Prostate gland (tissue), 2 donors: ENCODE measurements at places on chromosomes 5 and 9.

DNA sequence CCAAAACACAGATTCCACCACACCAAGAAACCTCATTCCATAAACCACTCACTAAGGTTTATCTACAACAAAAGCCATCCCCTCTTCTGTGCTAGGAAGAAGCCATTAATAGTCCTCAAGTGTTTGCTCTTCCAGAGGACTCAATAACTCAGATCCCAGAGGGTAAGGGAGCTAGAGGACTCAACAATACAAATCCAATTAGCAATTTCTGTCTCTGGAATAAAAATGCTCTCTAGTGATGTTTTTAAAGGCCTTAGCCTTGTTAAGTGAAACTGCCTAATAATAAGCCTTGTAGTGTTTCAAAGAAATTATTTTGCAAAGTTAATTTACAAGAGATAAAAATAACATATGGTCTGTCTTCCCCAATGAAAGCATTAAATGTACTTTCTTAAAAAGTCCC lies 942.4 kb downstream of the CDH12 start:
- DNase-seq = no peak

DNA sequence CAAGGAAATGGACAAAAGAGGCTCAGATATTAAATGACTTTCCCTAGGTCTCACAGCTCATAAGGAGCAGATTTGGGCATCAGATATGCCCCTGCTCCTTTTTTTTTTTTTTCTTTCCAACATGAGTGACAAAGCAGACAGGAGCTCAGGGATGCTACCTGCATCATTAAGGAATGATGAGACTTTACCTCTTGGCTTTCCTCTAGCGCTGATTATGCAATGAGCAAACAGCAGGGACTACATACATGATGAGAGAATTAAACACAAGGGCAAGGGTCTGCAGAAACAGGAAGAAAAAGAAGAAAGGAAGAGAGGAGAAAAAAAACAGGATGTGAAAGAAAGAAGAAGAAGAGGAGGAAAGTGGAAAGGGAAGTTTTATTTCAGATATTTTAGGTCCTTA lies 179.9 kb downstream of the PPP2R2B start:
- no peak for DNase-seq

- DNase-seq = peak; percentile 42
Observed at GRCh38 chr5:147554261-147554817, 44.5 kb upstream of the DPYSL3 start.

GRCh38 chr9:73347720-73348119 lies 196.1 kb downstream of the ANXA1 start:
- no peak for DNase-seq

DNA sequence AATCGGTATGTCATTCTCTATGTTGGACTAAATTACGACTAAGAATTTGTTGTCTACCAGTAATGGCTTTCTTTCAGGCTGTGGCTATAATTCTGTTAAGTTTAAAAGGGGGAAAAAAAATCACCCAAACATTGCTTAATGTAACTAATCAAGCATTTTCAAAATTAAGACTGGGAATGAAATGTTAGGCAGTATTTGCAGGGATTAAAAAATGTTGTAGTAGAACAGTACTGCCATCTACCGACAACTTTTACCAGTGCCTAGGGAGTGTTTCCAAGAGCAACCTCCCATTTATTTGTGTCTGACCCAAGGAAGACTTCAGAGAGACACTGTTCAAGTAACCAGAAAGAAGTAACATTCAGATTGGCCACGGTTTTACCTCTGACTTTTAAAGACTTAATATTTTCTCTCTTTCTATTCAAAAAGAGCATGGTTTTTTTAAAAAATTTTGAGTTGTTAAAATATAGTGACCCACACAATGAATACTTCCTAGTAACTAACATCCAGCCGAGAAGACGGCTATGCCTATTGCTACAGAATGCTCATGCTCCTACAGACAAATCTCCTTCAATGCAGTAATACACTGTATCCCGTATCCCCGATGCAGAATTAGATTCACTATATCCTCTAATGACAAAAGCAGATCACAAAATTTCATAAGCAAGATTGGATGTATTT lies 92.4 kb downstream of the ARL15 start:
- DNase-seq = peak; percentile 42

GRCh38 chr5:21918451-21918850 lies 934.7 kb downstream of the CDH12 start:
- no peak for DNase-seq

DNA sequence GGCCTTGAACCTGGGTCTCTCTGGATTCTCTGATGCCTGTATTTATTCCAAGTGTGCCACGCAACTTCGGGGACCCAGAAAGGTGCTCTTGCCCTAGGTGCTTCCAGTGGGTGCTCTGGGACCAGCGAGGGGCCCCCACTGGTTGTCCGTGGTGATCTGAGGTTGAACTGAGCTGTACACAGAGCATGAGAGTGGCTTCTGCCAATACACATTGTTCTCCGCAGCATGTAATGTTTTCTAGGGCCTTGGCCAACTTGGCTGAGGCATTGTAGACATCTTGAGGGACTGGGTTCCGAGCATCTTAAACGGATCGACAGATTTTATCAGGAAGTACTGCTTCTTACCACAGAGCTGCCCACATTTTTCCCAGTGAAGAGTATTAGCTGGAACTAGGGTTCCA lies 117.9 kb downstream of the MTX3 start:
- DNase-seq = no peak

DNA sequence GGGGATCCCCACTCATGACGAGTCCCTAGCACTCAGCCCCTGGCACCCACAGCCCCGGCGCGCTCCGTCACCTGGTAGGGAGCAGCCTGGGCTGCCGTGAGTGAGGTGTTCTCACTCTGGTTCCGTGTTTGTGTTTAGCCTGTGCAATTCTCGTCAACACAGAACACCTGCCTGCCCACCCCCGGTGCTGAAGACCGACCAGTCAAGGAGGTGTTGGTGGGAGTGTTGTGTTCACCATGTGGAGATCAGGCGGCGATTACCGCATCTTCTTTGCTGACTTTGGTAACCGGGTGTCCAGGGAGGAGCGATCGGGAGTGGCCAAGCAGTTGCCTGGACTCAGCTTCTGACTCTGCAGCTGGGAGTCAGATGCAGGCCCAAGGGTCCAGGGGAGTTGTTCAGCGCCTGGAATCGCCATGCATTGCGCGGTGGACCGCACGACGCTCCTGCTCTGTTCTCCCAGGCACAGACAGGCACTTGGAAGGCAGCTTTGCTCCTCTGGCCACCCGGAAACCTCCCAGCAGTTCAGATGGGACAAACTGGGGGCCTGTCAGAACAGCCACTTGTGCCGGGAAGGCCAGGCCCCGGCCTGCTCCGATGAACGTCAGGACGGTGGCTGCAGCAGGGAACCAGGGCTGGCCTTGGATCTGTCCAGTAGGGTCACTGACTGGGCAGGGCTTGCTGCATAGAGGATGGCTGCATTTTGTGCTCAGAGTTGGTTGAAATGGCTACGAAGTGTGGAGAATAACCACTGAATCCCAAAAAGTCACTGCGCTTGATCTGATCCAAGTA lies 28.2 kb downstream of the EXOC3 start:
- DNase-seq = no peak

GRCh38 chr5:18119156-18119785 lies 485.0 kb downstream of the TAF11L14 start:
- no peak for DNase-seq

DNA sequence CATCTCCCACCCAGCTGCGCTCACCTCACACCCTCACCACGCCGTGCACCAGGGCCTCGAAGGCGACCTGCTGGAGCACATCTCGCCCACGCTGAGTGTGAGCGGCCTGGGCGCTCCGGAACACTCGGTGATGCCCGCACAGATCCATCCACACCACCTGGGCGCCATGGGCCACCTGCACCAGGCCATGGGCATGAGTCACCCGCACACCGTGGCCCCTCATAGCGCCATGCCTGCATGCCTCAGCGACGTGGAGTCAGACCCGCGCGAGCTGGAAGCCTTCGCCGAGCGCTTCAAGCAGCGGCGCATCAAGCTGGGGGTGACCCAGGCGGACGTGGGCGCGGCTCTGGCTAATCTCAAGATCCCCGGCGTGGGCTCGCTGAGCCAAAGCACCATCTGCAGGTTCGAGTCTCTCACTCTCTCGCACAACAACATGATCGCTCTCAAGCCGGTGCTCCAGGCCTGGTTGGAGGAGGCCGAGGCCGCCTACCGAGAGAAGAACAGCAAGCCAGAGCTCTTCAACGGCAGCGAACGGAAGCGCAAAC lies 1.1 kb downstream of the POU4F3 start:
- no peak for DNase-seq

- DNase-seq = no peak
Observed at GRCh38 chr5:488241-488640, 36.0 kb downstream of the SLC9A3 start.

DNA sequence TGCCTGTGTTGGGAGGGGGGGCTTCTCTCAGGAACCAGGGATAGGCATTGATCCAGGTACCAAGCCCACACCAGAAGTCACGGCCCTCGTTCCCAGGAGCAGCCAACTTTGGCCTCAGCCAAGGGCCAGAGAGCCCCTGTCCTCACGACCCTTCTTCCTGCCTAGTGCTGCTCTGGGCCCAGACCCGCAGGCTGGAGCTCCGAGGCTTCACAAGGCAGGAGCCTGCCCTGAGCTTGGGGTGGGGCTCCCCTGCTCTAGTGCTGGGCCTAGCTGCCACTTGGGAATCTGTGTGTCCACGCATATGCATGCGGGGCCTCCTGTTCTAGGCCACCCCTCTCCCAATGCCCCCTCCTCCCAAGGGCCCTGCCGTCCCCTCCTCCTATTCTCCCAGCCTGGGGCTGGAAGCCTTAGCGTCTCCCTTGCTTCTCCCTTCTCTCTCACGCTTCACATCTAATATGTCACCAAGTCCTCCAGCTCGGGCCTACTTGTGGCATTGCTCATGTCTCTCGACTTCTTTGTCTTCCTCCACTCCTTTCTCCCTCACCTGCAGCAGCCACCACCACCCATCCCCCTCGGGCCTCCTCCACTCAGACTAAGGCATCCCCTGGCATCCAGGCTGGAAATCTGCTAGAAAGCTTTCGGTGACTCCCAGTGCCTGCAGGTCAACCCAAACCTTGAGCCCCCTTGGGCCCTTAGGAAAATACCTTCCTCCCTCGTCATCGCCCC lies 3.4 kb downstream of the UNC5A start:
- no peak for DNase-seq

DNA sequence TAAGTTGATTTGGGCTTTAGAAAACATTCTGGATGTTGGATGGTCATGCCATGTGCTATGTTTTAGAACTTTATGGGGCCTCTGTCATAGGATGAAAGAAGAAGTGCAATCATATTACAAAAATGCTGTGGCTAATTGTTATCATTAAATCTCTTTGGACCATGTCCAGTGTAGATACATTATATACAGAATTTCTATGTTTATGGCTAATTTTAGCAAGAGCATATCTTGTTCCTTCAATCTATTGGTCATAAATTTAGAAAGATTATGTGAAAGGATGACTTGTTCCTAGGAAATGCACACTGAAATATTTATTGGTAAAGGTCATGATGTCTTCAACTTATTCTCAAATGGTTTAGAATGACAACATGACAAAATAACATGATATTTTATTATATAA lies 42.4 kb upstream of the ELL2 start:
- DNase-seq = no peak

GRCh38 chr9:19173598-19174125 lies 46.4 kb upstream of the PLIN2 start:
- no peak for DNase-seq

DNA sequence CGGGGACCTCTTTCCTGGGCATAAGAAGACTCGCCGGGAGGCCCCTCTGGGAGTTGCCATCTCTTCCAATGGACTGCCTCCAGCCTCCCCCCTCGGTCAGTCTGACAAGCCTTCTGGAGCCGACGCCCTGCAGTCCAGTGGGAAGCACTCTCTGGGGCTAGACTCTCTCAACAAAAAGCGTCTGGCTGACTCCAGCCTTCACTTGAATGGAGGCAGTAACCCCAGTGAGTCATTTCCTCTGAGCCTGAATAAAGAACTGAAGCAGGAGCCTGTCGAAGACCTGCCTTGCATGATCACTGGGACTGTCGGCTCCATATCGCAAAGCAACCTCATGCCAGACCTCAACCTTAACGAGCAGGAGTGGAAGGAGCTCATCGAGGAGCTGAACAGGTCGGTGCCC lies 28.4 kb upstream of the LTC4S start:
- DNase-seq = no peak

- no peak for DNase-seq
Observed at GRCh38 chr5:9957214-9957613, 292.5 kb downstream of the ATPSCKMT start.

DNA sequence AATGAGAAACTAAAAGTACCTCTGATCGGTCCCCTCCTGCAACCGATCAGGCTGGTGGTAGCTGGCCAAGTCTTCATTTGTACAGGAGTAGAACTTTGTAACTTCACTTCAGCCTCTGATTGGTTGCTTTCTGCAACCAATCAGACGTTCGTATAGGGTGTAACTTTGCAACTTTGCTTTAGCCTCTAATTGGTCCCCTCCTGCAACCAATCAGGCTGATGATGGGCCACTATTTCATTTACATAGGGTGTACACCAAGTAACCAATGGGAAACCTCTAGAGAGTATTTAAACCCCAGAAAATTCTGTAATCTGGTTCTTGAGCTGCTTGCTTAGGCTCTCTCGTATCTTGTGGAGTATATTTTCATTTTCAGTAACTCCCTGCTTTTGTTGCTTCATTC lies 445.5 kb downstream of the MED10 start:
- DNase-seq = no peak

DNA sequence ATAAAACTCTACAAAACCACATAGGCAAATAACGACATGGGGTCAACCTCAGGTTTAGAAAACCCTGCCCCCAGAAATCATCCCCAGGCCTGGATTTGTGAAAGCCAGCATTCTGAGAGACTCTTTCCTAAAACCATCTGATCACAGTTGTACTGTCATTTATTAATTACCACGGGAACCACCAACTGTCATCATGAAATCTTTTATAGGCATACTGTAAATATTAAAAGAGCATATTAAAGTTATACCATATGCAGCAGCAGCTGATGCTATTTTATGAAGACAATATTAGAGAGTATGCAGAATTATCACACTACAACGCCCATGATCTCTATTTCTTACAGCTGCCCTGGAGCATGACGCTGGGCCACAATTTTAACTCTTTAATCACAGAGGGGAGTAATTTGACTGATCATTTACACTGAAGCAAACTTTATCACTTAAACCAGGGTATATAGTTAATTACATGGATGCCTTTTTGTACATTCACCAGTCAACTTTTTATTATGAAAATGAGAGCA lies 9.0 kb upstream of the ZDHHC21 start:
- no peak for DNase-seq

- DNase-seq = no peak
Observed at GRCh38 chr5:145347026-145347616, 488.0 kb downstream of the PRELID2 start.

DNA sequence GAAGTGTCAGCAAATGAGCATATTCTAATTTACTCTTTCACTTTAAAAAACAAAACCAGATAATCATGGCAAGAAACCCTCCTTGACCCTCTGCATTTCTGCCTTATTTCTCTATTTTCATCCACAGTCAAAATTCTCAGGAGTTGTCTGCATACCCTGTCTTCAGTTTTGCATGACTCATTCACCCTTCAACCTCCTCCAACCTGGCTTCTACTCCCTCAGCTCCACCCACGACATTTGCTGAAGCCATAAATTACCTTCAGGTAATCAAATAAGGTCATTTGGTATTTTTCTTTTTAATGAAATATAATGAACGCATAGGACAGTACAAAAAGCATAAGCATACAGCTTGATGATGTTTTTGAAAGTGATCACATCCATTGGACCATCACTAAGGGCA lies 27.8 kb upstream of the SH3GL2 start:
- DNase-seq = no peak
